T-cell (primary cell): ENCODE measurements at places on chromosomes 12 and 14.

DNA sequence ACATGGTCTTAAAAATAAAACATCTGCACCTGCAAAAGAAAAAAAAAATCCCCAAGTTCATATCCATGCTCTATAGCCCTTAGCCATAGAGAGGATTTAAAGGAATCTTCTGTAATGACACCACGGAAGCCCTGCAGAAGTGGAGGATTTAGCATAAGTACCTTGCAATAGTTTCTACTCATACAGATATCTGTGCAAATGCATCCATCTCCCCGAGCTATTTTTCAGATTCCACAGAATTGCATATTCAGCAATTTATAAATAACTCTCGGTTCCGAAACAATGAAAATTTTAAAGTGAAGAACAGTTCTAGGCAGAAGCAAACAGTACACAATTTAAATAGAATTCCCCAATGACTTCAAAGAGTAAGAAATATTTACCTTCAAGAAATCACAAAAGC, 424 bp downstream of the IGF1 start:
- no peak for DNase-seq

- DNase-seq: no peak
Observed at GRCh38 chr14:99516156-99516870, 35.1 kb downstream of the CCNK start.

- DNase-seq: no peak
Observed at GRCh38 chr14:23117371-23118020, 1.6 kb downstream of the CEBPE start.

GRCh38 chr14:104362761-104363605, 216.6 kb upstream of the C14orf180 start:
- no peak for DNase-seq

GRCh38 chr12:113291586-113291985, 43.3 kb downstream of the SLC8B1 start:
- no peak for DNase-seq

DNA sequence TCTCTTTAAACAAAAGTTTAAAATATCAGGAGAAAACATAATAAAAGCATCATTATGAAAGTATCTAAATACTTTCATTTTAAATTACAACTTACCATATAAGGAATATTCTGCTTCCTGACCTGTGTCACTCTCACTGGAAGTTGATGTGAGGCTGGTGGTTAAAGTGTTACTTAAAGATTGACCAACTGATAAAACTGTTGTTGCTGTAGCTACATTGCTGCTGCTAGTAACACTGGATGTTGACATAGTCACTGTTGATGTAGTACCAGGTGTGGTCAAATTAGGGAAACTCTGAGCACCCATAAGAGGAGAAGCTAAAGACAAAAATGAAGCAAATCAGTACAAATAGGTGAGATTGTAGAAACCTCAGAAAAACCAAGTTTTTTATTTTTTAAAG, 79.9 kb downstream of the HECTD1 start:
- DNase-seq: peak; percentile 46

DNA sequence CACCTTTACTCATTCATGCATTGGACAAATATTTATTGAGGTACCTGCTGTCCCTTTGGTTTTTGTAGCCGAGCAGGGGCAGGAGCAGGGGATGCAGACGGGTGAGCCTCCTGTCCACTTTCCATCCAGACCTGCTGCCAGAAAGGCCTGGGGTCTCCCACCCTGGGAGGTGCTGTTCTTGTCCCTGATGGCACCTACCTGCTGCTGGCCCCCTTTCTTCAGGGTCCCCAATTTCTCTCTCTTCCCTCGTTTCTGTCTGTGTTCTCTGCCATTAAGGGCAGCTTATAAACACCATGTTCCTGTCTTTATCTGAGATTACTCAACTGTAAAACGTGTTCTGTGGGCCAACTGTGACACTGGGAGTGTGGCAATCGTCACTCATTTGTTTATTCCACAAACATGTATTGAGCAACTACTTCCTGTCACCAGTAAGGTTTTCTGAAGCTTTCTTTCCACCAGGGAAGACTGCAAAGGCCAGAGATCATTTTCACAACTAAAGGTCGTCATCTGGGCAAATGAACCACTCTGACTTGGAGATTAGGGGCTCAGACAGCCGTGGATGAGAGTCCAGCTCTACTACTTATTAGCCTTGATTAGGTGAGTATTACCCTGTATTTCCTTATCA, at the start of gene HAL:
TSS of gene HAL (minus strand) at position 311 of the 625 bp plus-strand sequence. CDS start 434 bp downstream, outside the sequence.
- no peak for DNase-seq

- no peak for DNase-seq
Observed at GRCh38 chr14:85508863-85509262, 21.1 kb upstream of the FLRT2 start.

GRCh38 chr12:113634474-113634873, 162.8 kb upstream of the LHX5 start:
- no peak for DNase-seq

- DNase-seq: no peak
Observed at GRCh38 chr12:58728397-58728796, 191.9 kb downstream of the LRIG3 start.

GRCh38 chr12:123058980-123059379, 78.5 kb downstream of the ARL6IP4 start:
- no peak for DNase-seq

- DNase-seq: no peak
Observed at GRCh38 chr14:74974364-74975058, 19.1 kb upstream of the PGF start.

DNA sequence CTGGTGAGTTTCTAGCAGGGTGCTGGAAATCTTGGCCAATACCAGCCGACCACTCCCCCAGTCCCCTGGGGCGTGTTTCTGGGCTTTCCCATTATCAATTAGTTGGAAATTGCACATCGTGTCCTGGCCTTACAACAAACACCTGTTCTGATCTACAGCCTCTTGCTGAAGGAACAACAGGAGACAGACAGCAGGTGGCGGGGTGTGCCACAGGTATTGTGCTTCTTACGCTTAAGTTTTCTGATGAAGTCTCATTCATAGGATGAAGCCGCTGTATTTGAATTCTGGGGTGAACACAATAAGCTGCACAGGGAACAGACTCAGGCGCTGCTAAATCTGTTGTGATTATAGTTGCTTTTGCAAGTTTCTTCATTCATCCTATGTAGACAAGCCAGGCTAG, 703 bp downstream of the HIGD1C start:
- DNase-seq: no peak

DNA sequence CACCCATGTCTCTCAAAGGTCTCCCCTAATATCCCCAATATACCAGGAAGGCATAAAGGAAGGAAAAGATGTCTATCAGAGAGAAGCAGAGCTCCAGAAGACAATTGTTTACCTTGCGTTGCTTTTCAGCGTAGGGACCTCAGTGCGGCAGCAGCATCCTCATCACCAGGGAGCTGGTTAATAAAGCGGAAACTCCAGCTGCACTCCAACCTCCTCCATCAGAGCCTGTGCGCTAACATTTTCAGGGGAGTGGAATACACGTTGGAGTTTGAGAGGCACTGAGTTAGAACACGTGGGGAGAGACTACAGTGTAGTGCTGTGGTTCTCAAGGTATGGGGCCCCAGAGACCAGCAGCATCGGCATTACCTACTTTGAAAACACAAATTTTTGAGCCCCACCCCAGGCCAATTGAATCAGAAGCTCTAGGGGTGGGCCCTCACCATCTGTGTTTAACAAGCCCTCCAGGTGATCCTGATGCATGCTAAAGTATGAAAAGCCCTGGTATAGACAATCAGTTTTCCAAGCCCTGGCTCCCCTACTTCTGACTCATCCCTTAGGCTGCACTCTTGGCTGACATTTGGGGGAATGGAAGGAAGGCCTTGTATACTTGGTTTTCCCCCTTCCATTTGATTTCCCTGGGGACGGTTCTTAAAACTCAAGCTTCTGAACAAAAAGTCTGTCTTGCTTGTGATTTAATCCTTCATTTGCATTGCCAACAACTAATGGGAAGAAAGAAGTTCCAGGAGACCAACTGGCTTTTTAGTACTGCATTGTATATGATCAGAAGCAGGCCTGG, 419.0 kb upstream of the CCDC196 start:
- no peak for DNase-seq

- no peak for DNase-seq
Observed at GRCh38 chr12:93908846-93909567, 231.8 kb downstream of the CRADD start.

DNA sequence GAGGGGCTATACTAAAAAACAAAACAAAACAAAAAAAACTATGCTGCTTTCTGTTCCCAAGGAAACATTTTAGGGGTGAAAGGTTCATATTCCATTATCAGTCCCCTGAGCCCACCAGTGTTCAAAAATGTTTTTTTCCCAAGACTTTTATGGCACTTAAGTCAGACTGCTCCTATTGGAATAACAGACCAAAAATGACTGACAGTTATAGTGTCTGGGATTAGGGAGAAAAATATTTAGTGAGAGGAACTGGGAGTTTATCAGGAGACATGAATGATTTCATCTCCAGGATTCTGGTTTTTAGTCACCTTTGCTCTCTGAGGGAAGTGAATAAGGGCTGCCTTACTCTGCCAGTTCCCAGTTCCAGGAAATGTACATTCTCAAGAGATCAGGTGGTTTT, 68.0 kb downstream of the PDE3A start:
- no peak for DNase-seq

GRCh38 chr14:32110548-32110896, 33.4 kb downstream of the ARHGAP5 start:
- no peak for DNase-seq

GRCh38 chr12:30134229-30134628, 350.5 kb upstream of the TMTC1 start:
- DNase-seq: no peak

DNA sequence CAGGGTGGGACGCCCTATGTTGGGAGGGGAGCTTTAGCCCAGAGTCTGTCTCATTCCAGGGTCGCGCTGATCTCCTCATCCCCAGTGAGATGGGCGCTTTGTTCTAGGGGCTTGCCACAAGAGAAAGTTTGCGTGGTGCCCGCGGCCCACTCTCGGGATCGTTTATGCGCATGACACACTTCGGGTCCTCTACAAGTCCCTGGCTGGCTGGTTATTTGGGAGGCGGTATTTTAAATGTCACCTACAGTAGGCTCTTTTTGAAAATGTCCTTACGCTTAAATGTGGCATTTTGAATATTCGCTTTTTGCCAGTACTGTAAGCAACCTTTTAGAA, 541 bp downstream of the GOLT1B start:
- peak; percentile 16 for DNase-seq

- no peak for DNase-seq
Observed at GRCh38 chr14:38485026-38485425, 229.1 kb upstream of the CLEC14A start.

- no peak for DNase-seq
Observed at GRCh38 chr12:9221483-9221882, 13.3 kb upstream of the PZP start.

DNA sequence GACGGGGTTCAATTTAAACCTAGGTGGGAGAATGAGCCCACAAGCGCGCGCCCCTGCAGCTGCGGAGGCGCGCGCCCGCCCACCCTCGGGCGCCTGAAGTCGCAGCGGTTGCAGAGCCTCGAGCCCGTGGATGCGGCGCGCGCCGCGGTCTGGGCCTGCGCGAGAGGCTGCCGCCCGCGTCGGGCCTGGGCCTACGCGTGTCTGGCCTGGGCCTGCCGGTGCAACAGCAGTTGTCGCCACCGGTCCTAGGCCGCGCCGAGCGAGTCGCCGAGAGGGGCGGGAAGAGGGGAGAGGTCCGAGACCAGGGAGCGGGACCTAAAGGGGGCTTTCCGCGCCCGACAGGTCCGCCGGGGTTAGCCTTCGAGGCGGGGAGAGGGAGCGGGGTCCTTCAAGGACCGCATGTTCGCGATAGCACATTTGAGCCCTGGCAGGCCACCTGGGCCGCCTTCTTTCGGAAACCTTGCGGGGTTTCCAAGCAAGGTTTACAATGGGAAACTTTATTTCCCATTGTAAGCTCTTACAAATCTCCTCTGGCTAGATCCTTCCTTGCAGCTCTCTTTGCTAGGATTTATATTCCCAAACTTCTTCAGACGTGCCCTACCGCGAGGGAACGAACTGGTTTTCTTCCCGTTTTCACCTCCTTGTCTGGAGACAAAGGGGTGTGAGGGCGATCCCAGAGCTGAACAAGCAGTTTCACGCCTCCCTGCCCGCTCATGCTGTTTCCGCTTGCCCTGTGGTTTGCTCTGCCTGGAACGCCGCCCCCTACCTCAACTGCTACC, 6.8 kb downstream of the SIX6 start:
- DNase-seq: no peak

DNA sequence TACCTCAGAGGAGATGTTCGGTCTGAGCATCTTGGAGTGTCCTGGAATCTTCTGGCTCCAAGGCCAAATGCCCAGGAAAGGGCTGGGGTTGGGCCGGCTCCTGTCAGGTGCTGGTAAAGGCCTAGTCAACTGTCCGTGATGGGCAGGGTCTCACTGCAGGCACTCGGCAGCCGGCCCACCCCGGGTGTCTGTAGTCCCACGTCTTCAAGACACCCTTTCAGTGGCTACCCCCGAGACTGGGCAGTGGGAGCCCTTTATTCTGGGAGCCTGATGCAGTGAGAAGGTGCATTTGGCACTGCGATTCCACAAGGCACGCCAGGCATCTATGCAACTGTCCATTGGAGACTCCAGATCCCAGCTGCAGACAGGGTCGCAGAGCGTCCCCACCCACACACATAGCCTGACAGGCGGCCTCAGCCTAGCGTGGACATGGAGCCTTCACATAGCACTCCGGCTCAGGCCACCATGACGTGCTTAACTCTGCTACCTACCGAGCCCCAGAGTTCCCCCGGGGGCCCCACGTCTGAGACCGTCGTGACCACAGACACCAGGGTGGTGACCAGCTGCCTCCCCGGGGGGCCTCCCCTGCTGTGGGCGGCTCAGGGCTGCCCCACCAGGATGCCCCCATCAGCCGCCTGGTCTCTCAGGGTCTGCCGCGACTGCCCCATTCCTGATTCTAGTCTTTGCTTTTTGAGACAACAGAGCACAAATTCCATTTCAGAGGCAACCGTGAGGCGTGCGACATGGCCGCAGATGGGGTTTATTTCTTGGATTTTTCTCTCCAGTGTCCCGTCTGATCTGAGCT, 331.8 kb upstream of the SFSWAP start:
- DNase-seq: no peak

GRCh38 chr14:65696801-65697200, 284.3 kb downstream of the FUT8 start:
- no peak for DNase-seq

DNA sequence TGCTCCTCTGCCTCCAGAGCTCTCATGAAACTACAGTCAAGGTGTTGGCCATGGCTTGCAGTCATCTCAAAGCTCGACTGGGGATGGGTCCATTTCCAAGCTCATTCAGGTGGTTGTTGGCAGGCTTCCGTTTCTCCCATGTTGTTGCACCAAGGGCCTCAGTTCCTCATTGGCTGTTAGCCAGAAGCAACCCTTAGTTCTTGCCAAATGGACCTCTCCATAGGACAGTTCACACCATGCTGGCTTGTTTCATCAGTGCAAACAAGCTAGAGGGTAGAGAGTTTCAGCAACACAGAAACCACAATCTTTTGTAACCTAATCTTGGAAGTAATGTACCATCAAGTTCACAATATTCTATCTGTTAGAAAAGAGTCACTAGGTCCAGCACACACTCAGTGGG, 22.7 kb upstream of the PPM1A start:
- no peak for DNase-seq
